ENCODE measurements at places on chromosomes 7 and 10.

- DNase-seq = no peak
Measured at GRCh38 chr7:13290975-13291374, 603.5 kb downstream of the ARL4A start.

DNA sequence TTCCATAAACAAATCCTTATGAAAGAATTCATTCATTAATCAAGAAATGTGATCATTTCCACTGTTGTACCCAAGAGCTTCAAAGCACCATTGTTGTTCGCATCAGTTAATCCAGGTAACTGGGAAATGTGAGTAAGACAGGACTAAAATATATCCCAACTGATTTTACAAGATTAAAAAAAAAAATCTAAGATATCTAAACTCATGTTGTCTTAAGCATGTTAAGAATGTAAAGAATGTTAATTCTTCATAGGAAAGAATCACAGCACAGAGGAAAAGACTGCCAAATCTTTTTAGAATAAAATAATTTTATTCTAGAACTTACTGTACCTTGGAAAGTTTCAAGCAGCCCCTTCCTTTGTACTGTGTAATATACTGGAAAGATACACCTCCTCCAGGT lies 16.4 kb downstream of the FZD1 start:
- no peak for DNase-seq

DNA sequence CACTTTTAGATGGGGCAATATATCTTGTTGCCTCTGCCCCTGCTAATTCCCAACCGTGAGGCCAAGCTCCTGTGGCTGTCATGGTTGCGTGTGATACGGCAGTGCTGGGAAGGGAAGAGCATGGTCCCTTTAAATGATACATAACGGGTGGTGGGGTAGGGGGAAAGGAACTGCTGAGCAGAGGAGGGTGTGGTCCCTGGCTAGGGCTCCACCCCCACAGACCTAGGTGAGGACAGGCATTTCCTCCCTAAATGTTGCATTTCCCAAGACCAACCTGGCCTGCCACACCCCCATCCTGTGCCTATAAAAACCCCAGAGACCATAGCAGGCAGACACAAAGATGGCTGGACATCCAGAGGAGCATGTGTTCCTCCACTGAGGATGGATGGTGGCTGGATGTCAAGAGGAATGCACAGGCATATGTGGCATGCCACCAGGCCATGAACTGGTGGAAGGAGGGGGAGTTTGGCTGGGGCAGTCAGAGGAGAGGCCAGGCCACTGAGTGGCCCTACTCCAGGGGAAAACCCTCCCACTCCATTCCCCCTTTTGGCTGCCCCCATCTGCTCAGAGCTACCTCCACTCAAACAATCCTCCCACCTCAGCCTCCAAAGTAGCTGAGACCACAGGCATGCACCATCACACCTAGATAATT lies 104.0 kb downstream of the PLXDC2 start:
- no peak for DNase-seq

DNA sequence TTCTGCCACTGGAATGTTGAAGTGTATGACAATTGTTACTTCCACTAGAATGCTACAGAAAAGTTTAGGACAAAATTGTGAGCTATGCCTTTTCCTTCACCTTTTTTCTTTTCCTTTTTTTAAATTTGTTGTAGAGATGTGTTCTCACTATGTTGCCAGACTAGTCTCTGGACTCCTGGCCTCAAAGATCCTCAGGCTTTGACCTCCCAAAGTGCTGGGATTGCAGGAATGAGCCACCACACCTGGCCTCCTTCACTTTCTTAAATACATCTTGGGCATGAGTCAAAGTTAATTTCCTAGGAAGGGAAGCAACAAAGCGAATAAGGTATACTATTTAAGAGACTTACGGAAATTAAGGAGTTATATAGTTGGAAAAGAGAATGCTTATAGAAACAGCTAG lies 2.7 kb upstream of the SNX13 start:
- no peak for DNase-seq

- DNase-seq = no peak
Measured at GRCh38 chr10:91344117-91344856, 65.9 kb upstream of the HECTD2 start.

- DNase-seq = no peak
Measured at GRCh38 chr10:14543904-14544210, 213.1 kb upstream of the FRMD4A start.

DNA sequence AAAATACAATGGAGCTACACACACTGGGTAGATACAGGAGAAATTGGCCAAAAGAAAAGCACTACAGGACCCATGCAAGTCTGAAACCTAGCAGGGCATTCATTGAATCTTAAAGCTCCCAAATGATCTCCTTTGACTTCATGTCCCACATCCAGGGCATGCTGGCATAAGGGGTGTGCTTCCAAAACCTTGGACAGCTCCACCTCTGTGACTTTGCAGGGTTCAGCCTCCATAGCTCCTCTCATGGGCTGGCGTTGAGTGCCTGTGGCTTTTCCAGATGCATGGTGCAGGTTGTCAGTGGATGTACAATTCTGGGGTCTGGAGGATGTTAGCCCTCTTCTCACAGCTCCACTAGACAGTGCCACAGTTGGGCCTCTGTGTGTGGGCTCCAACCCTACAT lies 626.3 kb upstream of the POT1 start:
- no peak for DNase-seq

GRCh38 chr7:122013065-122013464 lies 131.0 kb downstream of the AASS start:
- no peak for DNase-seq

DNA sequence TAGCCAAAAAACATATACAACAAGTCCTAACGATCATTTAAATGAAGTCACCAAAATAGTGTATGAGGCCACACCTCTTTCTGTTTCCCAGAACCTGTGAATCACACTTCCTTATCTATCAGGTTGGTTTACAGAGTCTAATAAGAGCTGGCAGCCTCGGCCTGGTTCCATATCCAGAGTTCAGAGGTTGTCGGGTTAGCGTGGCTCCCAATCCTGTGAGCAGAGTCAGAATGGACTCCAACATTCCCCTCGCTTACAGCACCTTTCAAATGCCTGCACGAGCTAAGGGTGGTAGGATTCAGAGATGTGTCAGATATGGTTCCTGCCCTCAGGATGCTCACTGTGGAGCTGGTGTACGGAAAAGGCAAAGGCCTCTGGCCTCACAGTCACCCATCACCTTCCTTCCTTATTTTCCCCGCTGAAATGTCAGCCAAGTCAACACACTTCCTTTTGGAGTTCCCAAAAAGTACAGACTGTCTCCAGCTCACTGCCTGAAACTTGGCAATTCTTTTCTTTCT lies 6.0 kb downstream of the IL15RA start:
- DNase-seq = peak; percentile 89

- peak; percentile 16 for DNase-seq
Measured at GRCh38 chr10:19683960-19684359, 132.3 kb upstream of the PLXDC2 start.

DNA sequence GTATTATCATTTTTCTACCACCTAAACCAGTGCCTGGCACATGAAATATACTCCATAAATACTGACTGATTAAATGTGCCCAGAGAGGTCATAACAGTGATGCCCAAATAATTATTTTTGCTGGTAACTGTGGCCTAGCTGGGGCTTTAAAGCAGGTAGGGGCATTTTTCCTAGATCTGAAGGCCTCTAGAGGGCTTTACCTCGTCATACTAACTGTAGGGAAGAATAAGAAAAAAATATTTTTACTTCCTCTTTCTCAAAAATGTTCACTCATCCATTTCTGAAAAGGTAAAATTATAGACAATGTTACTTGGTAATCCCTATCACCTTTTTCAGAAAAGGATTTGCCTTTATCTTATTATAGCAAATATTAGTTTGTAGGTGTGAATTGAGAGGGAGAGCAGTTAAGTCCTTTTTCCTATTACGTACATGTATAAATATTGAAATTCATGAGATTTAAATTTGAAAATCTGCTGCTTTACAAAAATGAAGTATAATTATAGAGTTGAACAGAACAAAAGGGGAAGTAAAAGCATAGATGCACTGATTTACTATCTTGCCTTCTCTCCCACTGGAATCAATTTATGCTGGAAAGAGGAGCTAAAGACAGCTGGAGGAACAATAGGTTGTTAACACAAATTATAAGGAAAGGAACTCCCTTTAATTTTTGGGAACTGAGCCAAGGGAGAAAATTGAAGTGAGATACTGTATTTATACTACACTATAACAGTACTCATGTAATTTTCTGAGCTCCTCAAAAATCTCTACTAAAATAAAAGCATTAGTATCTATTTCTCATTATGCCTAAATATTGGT lies 71.5 kb upstream of the NOBOX start:
- DNase-seq = no peak

DNA sequence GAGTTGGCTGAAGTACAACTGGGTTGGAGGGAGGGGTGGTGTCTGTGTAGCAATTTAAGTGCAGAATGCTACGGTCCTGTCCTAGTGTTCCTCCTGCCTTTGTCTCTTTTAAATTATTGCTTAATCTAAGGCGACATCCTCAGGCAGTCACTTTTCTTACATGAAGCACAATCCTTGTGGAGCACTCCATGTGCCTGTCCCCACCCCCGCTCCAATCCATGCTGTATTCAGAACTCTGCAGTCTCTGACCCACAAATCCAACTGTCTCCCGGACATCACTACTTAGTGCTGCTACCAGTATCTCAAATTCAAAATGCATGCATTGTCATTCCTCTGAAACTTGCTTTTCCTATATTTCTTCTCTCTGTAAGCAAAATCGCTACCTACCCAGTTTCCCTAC lies 91.4 kb upstream of the FAM133B start:
- DNase-seq = no peak

GRCh38 chr10:87734987-87735827 lies 75.5 kb downstream of the PAPSS2 start:
- DNase-seq = peak; percentile 80

DNA sequence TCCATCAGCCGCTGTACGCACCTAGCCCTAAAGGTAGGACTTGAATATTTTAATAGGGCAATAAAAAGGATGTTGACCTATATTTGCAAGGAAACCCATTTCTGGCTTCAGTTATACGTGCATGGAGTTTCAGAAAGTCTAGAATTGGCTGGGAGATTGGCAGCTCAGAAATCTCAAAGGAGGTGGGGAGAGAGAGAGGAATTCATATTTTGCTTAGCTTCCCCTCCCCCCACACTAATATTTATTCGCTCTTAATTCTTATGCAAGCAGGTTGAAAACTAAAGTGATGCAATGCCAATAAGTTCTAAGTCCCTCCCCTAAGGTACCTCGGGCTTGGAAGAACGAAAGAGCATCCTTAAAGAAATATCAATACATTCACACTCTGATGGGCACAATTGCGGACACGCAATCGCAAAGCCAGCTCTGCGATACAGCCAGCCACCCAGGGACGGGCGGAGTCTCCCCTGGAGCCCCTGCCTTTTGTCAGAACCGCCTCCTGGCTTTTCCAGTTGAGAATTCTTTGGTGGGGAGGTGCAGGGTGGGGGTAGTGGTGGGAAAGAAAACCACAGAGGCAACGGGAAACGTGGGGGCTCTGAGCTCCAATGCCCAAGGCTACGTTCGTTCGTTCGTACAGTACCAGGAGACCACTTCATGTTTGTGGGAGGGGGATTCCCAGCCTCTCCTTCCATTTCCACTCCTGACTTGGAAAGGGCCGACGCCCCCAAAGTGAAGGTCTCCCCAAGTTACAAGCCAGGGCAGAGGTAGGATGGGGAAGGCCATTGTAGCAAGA lies 1.3 kb downstream of the SHH start:
- DNase-seq = no peak

- no peak for DNase-seq
Measured at GRCh38 chr7:149704507-149704906, 68.9 kb downstream of the ZNF467 start.

DNA sequence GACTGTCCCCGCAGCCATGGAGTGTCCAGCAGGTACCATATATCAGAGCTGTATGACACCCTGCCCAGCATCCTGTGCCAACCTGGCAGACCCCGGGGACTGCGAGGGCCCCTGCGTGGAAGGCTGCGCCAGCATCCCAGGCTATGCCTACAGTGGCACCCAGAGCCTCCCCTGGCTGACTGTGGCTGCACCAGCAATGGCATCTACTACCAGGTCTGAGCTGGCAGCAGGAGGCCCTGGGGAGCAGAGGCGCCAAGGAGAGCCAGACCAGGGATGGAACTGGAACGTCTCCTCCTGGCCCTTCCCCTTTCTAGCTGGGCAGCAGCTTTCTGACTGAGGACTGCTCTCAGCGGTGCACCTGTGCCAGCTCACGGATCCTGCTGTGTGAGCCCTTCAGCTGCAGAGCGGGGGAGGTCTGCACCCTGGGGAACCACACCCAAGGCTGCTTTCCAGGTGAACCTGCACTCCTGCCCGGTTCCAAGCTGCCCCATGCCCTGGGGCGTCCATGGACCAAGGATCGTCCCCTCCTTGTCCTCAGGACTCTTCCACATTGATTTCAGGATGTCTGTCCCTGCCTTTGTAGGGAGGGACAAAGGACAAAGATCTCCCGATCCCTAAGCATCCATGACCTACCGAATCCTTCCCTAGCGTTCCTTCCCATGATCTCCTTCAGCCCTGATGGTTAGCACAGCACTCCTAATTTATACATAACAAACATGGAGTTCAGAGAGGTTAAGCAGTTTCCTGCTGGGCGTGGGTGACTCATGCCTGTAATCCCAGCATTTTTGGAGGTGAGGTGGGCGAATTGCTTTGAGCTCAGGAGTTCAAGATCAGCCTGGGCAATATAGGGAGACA lies 33.3 kb downstream of the EPHB4 start:
- DNase-seq = no peak

GRCh38 chr7:156927571-156928405 lies 21.7 kb upstream of the NOM1 start:
- no peak for DNase-seq

- no peak for DNase-seq
Measured at GRCh38 chr10:98338896-98339295, 70.9 kb upstream of the LOXL4 start.

GRCh38 chr10:3741688-3742461 lies 43.1 kb downstream of the KLF6 start:
- DNase-seq = no peak

DNA sequence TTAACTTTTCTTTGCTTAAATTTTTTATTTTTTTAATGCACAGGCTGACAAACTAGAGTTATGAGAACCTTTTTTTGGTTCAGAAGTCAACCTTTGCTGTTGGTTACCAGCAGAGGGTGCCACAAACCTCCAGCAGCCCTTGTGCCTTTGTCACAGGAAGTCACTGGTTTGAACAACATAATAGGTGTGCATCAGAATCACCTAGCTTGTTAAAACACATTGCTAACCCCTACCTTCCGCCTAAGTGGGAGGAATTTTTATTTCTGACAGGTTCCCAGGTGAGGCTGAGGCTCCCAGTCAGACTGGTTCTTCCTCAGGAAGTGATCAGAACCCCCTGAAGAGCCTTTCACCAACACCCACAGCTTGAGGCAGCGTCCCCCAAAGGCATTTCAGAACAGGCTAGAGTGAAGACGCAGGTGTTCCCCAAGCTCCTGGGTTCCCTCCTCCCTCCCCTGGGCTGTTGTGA lies 22.6 kb upstream of the VDAC2 start:
- peak; percentile 81 for DNase-seq

GRCh38 chr10:109430799-109431198 lies 492.5 kb downstream of the XPNPEP1 start:
- no peak for DNase-seq

DNA sequence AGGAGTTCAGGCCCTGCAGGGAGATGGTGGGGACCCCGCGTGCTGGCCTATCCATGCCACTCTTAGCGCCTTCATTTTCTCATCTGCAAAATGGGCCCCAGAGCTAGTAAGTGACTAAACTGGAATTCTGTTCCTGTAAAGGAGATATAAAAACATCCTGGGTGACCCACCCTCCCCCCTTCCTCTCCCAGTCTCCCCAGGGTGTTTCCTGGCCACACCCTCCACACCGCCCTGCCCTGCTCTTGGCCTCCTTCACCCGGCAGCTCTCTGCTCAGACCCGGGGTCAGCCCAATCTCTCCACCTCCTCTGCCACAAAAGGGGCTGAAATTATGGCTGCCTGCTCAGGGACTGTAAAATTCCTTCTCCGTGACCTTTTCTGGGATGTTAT lies 70.7 kb downstream of the C10orf105 start:
- no peak for DNase-seq

GRCh38 chr10:50467209-50467608 lies 156.5 kb downstream of the SGMS1 start:
- DNase-seq = no peak
